ENCODE measurements at places on chromosomes 1 and 21. TPM values are rescaled to one million over a fixed set of nuclear protein-coding genes. Genes with fewer than 3 reads are reported as not detected.
A peak's percentile ranks its signal among the peaks of the same experiment; 100 is the strongest.

The KIAA0040 gene
- 94.0 TPM for total RNA-seq

GRCh38 chr1:3319874-3320245, 134.6 kb upstream of the ARHGEF16 start:
- DNase-seq = peak; percentile 3

DNA sequence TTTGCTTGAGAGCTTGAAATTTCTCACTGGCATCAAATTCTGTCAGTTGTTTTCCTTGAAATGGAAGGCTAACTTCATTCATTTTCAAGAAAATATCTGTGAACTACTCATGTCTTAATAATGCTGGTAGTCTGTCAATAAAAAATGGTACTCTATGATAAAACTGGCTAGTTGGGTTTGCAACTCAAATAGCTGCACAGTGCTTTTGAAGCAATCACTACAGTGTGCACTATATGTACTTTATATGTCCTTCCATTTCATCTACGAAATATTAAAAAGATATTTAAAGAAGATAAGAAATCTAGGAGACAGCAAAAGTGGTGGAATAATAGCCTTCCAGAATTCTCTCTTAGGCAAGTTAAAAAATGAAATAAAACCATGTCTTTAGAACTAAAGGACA, 39.9 kb upstream of the ZNHIT6 start:
- DNase-seq = no peak

The IGSF9 gene
- total RNA-seq = 1.2 TPM

The FHAD1 gene
- 0.33 TPM for total RNA-seq

DNA sequence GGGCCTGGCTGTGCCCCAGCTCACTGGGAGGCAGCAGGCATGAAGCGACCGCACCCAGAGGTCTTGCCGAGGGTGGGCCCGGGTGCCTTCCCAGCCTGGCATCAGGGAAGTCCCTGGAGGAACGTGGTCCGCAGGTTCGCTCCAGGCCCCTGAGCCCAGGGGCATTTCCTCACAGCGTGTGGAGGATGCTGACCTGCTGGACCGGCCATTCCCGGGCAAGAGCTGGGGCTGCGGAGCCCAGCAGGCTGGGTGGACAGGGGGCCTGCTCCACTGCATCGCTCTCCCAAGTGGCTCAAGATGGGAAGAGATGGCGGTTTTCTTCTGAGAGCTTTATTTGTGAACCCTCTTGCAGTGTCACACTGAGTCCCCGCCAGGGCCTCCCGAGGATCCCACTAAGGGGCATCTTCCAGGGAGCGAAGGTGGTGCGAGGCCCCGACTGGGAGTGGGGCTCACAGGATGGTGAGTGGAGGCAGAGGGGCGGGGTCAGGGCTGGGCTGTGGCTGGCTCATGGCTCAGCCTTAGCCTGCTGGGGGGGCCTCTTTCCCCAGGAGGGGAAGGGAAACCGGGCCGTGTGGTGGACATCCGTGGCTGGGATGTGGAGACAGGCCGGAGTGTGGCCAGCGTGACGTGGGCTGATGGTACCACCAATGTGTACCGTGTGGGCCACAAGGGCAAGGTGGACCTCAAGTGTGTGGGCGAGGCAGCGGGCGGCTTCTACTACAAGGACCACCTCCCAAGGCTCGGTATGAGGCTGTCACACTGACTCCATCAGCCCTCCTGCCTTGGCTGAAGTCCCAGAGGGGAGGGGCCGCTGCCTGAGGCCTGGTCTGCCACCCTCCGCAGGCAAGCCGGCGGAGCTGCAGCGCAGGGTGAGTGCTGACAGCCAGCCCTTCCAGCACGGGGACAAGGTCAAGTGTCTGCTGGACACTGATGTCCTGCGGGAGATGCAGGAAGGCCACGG, 7.2 kb upstream of the MMP23B start:
- DNase-seq = no peak

DNA sequence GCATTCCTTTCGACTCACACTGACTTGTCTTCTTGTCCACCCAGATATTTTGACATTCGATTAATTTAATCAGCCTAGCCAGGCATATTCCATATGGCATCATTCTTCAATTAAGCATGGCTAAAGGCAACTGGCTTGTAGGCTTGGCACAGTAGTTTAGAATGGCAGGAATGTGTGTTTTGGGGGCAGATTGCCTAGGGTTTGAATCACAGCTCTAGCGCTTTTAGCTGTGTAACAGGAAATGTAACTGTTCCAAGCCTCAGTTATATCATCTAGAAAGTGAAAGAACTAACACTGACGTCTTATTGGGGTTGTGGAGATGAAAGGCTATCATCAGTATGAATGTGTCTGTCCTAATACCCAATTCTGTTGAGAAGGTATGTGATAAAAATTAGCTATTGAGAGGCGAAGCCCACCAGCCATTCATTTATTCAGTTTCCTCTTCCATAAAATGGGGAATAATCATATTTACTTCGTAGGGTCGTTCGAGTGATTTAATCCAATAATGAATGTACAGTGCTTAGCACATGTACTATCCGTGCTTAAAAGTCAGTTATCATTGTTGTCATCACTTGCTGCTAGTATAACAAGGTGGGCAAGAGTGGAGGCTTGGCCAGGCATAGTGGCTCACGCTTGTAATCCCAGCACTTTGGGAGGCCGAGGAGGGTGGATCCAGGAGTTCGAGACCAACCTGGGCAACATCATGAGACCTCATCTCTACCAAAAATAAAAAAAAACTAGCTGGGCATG, 41.6 kb upstream of the GRHL3 start:
- peak; percentile 59 for DNase-seq

DNA sequence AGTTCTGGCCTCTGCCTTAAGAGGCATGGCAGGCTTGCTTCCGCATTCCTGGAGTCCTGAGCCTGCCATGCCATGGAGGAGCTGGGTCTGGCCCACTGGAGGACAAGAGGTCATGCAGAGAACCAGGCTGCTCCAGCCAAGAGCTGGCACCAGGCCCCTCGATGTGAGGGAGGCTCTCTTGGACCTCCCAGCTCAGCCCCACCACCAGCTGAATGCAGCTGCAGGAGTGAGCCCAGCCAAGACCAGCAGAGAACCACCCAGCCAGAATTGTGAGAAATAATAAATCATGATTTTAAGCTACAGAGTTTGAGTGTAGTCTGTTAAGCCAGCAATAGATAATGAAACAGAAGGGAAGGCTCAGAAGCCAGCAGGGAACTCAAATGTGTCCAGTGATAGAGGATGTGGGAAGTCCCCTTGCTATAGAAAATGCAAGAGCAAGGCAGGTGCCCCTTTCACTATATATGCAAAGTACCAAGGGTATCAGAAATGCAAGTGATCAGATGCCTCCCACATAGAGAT, 118.4 kb downstream of the HIVEP3 start:
- DNase-seq = no peak

GRCh38 chr1:177812144-177812543, 157.7 kb downstream of the SEC16B start:
- DNase-seq = no peak

DNA sequence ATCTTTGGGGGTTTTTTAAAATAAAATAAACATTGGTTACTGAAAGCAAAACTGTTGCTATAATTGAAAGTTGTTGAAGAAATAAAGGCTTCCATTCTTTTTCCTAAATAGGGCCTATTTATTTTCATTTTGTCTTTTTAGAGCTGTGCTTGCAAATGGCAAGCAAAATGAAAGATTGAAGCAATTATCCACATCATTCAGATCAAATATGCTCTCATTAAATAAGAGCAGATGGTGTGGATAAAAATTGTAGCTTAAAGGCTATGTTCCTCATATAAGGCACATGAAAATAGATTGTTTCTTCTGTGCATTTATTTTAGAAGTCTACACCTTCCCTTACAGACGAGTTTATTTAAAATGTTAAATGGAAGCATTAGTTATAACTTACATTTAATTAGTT, 1317.7 kb downstream of the MRPL39 start:
- no peak for DNase-seq

DNA sequence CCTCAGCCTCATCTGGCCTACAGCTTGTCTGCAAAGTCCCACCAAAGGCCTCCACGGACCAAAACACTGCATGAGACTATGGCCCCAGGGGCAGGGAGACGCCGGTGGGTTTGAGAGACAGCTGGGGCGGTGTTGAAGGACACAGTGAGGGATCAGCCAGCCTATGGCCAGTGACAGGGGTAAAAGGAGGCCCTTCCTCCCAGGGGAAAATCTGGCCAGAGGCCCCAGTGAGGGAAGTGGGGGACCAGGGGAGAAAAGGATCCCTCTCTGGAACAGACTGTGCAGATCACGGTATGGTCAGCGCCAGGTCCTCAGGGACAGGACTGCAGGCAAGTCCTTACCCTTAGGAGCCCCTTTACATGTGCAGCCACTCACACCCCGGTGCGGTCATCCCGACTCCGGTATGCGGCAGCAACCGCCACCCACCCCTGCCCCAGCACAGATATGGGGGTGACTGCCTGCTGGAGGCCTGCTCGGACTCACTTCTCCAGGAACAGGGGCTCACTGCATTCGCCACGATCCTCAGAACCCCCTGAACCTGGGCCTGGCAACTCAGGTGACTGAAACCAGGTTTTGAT, 1.3 kb downstream of the CERS2 start:
- no peak for DNase-seq

DNA sequence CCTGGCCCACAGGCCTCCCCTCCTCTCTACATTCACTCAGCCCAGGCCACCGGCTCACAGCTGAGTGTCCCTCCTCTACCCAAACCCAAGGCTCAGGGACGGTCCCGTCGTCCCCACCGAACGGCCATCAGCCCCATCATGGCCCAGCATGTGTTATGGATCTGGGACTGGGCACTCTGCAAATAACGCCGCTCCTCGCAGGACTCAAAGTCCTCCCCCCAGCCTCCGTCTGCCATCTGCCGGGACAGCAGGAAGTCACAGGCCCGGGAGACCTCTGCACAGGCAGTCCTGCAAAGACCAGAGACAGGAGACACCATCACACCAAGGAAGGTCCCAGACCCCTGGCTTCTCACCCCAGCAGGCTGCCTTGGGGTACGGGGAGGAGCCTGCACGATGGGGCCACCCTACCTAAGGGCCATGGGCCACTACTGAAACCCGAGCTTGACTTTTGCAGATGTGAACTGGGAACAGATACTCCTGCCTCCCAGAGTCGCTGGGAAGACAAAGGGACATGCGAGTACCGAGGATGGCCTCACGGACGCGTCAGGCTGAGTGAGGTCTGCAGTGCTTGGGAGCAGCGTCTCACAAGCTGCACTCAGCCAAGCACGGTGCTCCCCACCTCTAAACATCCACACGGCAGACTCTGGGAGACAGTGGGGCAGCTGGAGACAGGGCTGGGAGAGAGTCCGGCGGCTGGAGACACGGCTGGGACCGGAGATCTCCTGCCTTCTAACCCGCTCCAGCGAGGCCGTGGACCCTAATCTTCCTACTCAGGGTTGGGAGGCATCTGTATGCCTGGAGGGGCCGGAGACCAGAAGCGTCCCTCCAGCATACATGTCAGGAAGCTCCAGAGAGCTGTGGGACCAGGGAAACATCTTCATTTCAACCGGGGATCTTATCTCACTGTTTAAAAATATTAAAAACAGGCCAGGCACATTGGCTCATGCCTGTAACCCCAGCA, 10.4 kb upstream of the SPATC1L start:
- no peak for DNase-seq

- DNase-seq = no peak
These were observed 68.4 kb downstream of the ST6GALNAC3 start for GRCh38 chr1:76142771-76143540.

The VAV3 gene
- total RNA-seq = 0.35 TPM

The CFHR1 gene
- total RNA-seq = not detected

- no peak for DNase-seq
These were observed 58.2 kb downstream of the TNFSF4 start for GRCh38 chr1:173148971-173149370.

The COA6 gene
- 52.6 TPM for total RNA-seq

GRCh38 chr1:214970016-214970415, 112.5 kb upstream of the KCNK2 start:
- no peak for DNase-seq

GRCh38 chr1:201108614-201109013, 3.6 kb downstream of the CACNA1S start:
- no peak for DNase-seq

DNA sequence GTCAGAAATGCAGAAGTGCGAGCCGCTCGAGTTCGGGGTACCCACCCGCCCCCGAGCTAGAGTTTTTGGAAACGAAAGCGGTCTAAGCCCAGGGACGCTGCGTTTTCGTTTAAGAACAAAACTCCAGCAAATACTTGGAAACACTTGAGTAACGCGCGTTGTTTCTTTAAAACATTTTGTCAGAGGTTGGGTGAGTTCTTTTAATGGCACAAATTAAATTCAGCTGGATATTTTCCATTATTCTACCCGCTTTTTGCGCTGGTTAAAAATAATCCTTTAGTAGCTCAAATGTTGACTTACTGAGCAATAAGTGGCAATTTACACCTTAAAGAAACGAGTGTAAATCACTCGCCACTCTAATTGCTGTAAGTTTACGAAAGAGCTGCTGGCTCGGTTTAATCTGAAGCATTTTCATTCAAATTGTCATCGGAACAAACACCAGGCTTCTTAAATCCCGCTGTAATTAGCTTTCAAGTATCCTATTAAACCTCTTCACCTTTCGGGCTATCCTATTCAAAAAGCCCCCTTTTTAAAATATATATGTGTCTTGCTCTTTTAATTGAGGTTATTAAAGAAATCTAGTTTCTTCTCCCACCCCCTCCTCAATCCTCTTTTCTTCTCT, 1.5 kb downstream of the LHX8 start:
- DNase-seq = no peak

The CYP4B1 gene
- 0.52 TPM for total RNA-seq

- no peak for DNase-seq
These were observed 97.8 kb downstream of the ZFYVE9 start for GRCh38 chr1:52239708-52240001.

GRCh38 chr1:38858833-38859560, 575 bp downstream of the RRAGC start:
- peak; percentile 94 for DNase-seq

The TDRD5 gene
- total RNA-seq = not detected

GRCh38 chr1:54569339-54569738, 21.3 kb downstream of the ACOT11 start:
- DNase-seq = no peak

DNA sequence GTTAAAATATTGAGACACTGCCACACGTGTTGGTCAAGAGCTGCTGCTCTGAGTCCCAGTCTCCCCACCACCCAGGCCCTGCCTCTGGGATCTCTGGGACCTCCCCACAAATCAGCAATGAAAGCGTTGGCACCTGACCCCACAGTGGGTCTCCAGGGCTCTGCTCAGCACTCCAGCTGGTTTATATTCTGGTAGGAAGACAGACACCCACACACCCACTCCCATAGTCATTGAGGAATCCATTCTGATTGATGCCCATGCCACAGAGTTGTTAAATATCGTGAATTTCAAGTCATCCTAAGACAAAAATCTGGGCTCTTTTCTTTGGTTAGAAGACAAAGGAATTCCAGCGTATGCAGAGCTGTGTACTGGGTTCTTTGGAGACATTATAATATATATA, 91.6 kb downstream of the KIF26B start:
- DNase-seq = no peak

DNA sequence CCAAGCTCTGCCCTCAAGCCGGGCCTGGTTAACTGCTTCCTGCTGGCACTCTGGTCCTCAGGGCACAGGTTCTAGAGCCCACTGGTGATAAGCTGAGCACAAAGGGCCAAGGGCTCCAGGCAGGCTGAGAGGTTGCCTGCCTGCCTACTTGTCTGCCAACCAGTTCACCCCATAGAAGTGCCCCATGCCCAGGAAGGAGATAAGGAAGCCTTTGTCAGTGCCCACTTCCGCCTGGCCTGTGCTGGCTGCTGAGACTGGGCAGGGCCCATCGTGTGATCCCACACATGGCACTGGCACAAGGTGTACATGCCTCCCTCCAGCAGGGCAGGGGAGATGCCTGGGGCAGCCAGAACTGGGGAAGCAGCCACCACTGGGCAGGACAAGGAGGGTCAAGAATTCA, 24.1 kb downstream of the SLC9A1 start:
- DNase-seq = no peak

GRCh38 chr1:58620926-58621325, 43.9 kb upstream of the TACSTD2 start:
- DNase-seq = peak; percentile 47

GRCh38 chr21:42187976-42188653, 30.8 kb upstream of the ABCG1 start:
- DNase-seq = peak; percentile 12
